ENCODE measurements at places on chromosomes 2 and 18.

DNA sequence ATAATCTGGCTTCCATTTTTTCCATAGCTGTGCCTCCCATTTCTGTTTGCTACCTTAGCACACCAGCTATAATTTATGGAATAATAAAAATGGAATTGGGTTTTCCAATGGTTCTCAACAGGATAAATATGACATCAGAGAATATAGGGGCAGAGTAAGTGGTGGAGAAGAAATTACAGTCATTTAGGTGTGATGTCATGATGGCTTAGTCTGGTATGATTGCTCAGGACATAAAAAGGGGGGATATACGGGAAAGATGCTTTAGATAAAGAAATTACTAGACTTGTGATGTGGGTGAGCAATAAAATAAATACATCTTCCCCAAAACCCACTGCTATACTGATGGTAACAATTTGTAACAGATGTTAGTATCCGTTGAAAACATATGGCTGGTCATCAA lies 21.6 kb upstream of the KIF5C start:
- DNase-seq: no peak

DNA sequence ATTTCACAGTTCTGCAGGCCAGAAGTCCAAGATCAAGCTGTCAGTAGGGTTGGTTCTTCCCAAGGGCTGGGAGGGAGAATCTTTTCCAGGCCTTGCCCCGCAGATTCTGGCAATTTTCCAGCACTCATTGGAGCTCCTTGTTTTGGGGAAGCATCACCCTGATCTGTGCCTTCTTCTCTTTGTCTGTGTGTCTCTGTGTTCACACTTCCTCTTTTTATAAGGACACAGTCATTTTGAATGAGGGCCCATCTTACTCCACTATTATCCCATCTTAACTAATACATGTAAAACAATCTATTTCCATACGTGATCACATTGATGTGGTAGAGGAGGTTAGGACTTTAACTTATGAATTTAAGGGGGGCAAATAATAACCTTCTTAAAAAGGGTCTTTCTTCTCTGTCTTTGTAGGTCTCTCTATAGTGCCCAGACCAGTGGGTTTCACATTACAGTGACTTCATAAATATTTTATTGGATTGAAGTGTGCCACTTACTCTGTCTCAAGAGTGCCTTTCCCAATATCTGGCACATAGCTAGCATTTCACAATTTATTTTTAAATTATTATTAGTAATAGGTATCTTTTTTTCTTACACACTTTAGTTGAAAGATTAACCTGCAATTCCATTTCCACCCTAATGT lies 68.9 kb upstream of the CBLN2 start:
- no peak for DNase-seq

DNA sequence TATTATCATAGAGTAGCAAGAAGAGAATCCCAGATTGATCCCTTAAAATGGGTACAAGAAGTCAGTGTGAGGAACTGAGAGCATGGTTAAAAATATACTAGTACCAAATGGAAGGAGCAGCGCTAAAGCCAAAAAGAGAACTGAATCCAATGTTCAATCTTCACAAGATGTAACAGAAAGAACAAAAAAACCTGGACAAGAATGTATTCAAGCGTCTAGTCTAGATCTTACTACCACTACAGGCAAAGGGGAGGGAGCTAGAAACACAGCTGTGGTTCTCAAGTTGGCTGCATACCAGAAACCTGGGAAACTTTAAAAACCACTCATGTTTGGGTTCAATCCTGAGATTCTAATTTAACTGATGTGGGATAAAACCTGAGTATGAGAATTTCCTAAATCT lies 57.5 kb downstream of the PIAS2 start:
- DNase-seq: no peak

DNA sequence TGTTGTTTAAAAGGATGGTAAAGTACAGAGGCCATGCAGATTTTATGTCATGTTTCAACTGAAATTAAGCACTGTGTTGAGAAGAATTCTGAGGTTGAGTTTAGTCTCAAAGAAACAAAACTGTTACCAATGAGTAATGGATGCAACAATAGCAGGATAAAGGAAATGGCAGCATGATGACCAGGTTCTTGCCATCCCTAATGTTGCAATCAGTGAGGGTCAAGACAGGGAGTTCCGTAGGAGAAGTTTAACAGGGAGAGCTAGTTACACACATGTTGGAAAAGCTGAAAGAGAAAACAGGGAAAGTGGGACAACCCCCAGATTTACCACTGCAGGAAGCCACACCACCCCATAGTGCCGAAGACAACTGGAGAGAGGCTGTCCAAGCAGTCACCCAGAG lies 343.8 kb upstream of the EPHA4 start:
- no peak for DNase-seq

DNA sequence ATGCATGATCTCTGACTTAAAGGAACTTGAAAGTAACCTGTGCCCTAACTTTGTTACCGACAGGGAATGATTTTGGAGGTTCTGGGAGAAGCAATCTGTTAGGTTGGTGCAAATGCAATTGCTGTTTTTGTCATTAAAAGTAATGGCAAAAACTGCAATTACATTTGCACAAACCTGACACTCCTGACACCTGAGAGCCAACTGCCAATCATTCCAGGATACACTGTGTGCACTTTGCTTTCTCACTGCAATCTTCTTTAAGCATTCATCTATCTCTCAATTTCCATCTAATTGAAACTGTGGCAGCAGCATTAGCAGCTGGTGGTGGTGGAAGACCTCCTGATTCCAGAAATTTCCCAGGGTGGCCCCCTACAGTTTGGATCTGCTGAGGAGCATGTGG lies 87.6 kb upstream of the CYP1B1 start:
- no peak for DNase-seq

DNA sequence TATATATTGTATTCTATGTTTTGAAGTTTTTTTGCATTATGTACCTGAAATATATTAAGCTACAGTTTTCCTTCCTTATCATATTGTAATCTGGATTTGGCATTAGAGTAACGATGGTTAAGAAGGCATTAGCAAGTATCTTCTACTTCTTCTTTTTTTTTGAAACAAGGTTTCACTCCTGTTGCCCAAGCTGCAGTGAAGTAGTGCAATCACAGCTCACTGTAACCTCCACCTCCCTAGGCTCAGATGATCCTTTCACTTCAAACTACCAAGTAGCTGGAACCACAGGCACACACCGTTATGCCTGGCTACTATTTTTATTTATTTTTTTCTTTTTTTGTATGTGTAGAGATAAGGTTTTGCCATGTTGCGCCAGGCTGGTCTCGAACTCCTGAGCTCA lies 201.1 kb downstream of the ZNF804A start:
- no peak for DNase-seq

DNA sequence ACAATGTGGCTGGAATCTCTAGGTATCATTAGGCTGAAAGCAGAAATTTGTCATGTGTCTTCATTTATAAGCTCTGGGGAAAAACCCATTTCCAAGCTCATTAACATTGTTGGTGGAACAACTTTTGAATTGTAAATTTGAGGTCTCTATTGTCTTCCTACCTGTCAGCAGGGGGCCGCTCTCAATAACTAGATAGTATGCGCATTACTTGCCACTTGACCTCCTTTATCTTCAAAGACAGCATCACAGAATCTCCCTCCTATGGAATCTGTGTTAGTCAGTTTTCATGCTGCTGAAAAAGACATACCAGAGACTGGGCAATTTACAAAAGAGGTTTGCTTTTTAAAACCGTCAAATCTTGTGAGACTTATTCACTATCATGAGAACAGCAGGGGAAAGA lies 223.1 kb downstream of the CALCRL start:
- no peak for DNase-seq

- DNase-seq: no peak
Measured at GRCh38 chr2:52000151-52000855, 968.4 kb upstream of the NRXN1 start.

DNA sequence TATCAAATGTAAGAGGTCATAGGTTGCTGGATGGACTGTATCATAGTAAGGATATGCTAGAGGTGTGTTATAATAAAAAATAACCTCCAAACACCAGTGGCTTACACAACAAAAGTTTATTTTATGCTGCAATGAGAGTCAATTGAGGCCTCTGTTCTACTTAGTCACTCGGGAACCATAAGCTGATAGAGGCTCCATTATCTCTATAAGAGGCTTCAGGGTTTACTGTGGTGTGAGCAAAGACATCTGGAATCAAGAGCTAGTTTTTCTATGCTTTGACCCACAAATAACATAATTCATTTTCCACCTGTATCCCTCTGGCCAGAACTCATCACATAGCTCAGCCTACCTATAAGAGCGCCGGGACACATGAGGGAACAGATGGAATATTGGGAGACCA lies 47.5 kb upstream of the NEMP2 start:
- DNase-seq: peak; percentile 39

DNA sequence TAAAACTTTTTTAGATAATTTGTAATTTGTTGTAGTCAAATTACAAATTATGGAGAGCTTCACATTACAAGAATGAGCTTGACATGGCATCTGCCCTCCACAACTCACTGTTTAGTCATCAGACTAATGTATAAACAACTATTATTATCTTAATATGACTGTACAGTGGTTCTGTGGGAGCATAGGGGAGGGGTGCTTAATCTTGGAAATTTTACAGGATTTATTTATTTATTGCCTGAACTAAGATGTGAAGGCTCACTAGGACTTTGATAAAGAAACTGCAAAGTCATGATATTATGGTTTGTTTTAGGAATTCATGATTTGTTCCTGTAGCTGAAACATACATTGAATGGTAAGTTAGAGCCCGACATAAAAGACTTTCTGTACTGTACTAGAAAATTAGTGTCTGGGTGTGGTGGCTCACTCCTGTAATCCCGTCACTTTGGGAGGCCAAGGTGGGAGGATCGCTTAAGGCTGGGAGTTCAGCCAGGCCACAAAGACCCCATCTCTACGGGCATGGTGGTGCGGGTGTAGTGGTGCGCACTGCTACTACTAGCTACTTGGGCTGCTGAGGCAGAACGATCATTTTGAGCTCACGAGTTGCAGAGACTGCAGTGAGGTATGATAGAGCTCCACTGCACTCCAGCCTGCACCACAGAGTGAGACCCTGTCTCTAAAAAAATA lies 2.1 kb downstream of the MARCHF7 start:
- DNase-seq: no peak

DNA sequence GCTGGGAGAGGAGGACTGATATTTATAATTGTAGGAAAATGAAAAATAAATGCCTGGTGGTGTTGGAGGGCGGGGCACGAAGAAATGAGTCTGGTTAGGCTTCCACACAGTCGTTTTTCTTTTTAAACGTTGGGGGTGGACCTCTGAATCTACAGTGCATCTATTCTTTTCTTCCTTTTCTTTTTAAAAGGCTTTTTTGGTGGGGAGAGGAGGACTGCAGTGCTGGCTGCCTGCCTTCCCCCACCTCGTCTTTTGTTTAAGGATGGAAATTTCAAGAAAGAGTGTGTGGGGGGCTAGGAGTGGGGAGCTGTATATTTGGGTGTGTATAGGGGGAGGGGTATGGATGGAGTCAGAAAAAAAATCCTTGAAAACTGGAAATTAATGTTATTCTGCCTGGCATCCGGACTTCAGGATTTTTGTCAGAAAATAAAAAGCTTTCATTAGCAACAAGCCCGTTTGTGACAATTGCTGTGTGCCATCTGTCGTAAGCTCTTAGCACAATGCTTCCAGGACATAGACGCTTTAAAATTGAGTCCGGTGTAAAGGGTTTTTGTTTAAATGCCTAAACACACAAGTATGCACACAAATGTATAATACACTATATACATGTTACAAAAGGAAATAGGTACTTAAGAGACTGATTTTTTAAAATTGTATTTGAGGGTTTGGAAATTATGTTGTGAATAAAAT lies 1.1 kb downstream of the MAP2 start:
- no peak for DNase-seq

DNA sequence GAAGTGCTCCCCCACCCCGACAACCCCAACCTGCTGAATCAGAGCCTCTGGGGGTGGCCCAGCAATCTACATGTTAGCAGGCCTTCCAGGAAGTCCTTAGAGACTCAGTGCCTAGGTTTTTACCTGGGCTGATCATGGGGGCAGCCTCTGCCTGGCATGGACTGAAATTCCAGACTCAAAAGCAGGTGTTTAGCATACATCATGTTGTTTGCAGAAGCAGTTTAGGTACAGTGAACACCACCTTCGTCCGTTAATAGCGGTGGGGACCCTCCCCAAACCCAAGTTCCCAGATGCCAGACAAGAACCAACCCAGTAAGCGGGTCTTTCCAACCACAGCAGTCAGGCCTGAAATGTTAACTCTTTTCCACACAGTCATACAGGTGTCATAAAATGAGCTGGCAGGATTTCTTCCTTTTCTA lies 26.4 kb upstream of the GALR1 start:
- no peak for DNase-seq

- no peak for DNase-seq
Measured at GRCh38 chr2:115913921-115914320, 1471.5 kb downstream of the DPP10 start.

- no peak for DNase-seq
Measured at GRCh38 chr2:119301413-119301812, 65.2 kb downstream of the C2orf76 start.

GRCh38 chr2:30949435-30949834 lies 142.2 kb upstream of the CAPN13 start:
- DNase-seq: no peak

DNA sequence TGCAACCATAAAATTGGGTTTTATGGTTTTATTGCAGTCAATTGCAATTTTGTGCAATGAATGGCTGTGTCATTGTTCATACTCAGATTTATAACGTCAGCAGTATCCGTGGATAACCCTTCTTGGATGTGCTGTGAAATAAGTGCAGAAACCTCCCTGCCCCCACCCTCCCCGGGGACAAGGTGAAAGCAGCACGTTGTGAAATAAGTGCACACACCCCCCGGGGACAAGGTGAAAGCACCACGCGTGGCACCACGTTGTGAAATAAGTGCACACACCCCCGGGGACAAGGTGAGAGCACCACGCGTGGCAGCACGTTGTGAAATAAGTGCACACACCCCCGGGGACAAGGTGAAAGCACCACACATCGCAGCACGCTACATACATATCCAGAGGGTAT lies 93.6 kb upstream of the NFATC1 start:
- DNase-seq: no peak

DNA sequence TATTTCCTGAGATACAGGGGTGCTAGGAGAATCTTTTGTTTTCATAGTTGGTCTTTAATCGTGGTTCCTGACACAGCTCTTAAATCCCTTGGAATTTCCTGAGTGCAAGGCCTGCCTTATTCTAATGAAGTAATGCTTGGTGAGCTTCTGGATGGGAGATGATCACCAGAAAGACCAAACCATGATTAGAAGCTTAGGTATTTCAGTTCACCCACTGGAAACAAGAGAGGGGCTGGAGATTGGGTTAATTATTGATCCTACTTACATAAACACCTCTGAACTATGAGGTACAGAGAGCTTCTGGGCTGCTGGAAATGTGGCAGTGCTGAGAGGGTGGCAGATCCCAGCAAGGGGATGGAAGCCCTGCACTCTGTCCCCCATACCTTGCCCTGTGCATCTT lies 406.8 kb downstream of the THSD7B start:
- DNase-seq: no peak

- DNase-seq: no peak
Measured at GRCh38 chr2:68809324-68810240, 61.6 kb downstream of the BMP10 start.

Measured in K562 (cell line).